Stimulated activated naive CD4-positive, alpha-beta T cell treated with Interleukin-2 at 50 U/mL for 16 hours (primary cell): ENCODE measurements at places on chromosomes 1 and 21.

- DNase-seq = no peak
Measured at GRCh38 chr1:175599212-175599705, 144.1 kb downstream of the TNR start.

DNA sequence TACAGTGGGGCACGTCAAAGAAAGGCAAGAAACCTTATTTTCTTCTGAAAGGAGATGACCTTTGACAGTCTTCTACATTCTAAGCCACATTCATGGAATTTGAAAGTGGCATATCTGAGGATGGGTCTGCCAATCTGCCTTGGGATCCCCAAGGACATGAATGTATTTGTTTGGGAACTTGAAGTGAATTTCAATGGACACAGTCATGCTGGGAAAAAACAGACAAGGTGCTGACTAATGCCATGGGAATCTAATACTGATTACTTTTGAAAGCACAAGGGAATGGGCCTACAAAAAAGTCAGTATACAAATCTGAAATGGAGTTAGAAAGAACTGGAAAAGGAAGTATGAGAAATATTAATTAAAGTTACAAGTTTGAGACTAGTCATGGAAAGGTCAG lies 128.8 kb downstream of the KCNJ6 start:
- no peak for DNase-seq

- DNase-seq = no peak
Measured at GRCh38 chr1:198856601-198857000, 217.8 kb downstream of the PTPRC start.

DNA sequence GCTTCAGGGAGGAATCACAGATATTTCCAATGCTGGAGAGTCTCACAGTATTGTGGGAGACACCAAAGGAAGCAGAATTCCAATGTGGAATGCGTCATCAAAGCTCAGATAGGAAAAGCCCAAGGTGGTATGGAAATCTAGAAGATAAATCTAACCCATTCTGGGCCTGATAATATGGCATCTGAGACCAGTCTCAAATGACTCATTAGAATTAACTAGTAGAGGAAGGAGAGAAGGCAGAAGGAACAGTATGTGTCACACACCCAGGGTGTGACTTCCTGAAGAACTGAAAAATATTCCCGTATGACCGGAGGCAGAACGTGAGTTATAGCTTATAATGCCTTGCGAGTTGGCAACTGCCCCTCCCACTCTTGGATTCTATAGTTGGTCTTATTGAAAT lies 499.2 kb downstream of the PLPP3 start:
- DNase-seq = no peak

DNA sequence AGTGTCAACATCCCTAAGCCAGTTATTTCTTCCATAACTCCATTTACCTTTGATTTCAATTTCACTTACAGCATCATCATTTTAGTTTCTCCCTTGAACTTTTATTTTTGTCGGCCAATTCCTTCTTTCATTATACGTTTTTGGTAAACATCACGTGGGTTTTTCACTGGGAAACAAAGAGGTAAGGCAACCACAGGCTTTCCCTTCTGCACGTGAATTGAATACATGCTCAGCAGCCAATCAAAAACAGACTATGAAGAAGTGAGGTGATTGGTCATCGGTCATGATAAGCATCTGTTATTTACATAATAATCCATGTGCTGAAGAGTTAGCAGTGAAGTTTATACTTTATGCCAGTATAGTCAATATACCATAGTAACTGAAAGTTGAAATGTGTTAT lies 98.7 kb downstream of the NCAM2 start:
- DNase-seq = no peak

- DNase-seq = no peak
Measured at GRCh38 chr1:224621813-224622682, 5.9 kb downstream of the CNIH3 start.

DNA sequence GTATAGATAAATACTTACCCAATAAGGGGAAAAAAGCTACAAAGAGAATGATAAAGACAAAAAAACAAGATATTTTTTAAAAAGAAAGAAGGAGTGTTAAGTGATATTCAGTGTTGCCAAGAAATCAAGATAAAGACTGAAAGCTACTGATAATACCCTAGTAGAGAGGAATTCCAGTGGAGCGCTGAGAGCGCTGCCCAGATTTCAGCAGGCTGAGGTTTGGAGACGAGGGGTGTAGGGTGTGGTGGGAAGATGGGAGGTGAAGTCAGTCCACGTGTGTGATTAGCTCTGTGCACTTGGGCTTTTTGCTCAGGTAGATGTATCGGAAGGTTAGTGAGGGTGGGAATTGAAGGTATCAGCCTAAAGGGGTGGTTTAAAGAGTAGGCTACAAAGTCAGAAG lies 47.8 kb downstream of the FMN2 start:
- DNase-seq = no peak

- no peak for DNase-seq
Measured at GRCh38 chr1:240970253-240970652, 358.3 kb upstream of the GREM2 start.

GRCh38 chr21:34704119-34704518 lies 35.3 kb downstream of the CLIC6 start:
- no peak for DNase-seq

GRCh38 chr1:215022741-215023141 lies 59.8 kb upstream of the KCNK2 start:
- no peak for DNase-seq
